NCI-H2081 treated with DMSO at 0.1 percent for 48 hours (cell line): ENCODE measurements at places on chromosomes 16 and 17.

- no peak for DNase-seq
These were observed 70.3 kb downstream of the YPEL2 start for GRCh38 chr17:59401725-59402124.

DNA sequence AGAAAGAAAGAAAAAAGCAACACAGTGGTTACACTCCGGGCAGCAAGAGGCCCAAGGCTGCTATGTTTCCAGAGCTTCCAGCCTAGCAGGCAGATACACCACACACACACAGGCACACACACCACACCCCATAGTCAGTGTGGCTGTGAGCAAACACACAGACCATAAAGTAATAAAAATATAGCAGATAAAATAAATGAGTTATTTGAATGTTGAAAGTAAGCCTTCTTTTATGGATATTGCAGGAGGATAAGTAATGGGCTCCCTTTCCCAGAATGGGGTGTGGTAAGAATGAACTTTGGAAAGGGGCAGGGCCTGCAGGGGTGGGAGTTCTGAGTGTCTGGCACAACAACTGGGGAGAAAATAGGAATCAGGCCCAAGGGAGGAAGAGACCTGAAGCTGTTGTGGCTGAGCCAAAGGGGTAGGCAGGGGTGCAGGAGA is 4.8 kb upstream of the CDK5RAP3 start:
- no peak for DNase-seq

DNA sequence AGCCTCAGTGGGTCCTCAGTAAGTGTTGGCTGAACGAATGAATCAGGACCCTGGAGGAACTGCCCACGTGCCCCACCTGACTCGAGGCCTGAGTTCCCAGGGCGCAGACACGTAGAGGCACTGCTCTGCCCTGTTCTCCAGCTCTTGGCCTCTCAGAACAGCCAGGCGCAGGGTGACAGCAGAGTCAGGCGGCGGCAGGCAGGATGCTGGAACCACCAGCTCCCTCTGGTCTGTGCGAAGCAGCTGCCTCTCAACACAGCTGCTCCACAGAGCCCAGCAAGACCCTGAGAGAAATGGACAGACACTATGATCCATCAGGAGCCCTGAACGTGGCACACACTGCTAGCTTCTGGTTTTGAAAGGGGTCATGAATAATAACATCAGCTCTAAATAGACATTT is 53.1 kb upstream of the BCO1 start:
- no peak for DNase-seq

- DNase-seq, result no peak
These were observed 2.1 kb upstream of the CHMP6 start for GRCh38 chr17:80989586-80989913.

DNA sequence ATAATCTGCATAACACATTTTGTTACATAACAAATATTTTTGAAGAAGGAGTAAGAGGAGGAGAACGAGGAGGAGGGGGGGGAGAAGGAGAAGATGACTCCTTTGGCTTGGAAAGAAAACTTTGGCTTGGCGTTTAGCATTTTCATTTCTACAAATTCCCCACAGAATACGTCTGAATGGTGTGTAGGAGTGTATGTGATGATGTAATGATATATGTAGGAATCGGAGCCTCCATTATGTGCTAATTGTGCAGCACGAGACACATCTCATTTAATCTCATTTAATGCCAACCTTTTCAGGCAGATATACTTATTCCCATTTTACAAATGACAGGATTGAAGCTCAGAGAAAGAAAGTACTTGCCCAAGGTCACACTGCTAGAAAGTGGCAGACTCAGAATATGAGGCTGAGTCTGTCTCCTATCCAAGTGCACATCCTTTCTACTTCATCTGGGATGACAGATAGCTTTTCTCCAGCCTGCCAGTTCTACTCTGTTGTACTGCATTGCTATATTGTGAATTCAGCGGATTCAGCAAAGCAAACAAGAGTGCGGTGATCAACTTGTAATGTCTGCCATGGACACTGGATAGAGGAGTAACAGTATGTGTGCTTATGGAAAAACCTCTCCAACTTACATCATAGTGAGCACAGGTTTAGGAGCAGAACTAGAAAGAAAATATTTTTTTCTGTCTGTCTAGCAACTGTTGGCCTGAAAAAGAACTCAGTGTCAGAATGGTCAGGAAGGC is 10.4 kb upstream of the SLC47A2 start:
- DNase-seq, result no peak

- no peak for DNase-seq
These were observed 47.6 kb upstream of the LYRM9 start for GRCh38 chr17:27940503-27941428.

GRCh38 chr17:38867179-38867967 is 2.5 kb upstream of the LASP1 start:
- DNase-seq, result peak; percentile 80

DNA sequence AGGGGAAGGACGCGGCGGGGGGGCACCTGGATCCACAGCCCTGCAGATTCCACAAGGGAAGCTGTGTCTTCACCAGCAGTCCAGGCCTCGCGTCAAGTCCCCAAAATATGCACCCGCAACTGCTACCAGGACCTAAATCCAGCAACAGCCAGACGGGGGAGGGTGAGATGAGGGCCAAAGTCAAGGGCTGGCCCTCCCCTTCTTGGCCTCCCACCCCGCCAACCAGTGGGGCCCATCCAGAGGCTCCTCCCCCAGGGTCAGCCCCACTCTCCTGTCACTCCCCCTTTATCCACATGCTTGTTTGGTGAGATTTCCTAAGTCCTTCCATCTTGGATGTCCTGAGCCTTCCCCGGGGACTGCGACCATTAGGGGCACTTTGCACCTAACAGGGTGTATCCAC is 138.7 kb downstream of the ENGASE start:
- DNase-seq, result no peak

DNA sequence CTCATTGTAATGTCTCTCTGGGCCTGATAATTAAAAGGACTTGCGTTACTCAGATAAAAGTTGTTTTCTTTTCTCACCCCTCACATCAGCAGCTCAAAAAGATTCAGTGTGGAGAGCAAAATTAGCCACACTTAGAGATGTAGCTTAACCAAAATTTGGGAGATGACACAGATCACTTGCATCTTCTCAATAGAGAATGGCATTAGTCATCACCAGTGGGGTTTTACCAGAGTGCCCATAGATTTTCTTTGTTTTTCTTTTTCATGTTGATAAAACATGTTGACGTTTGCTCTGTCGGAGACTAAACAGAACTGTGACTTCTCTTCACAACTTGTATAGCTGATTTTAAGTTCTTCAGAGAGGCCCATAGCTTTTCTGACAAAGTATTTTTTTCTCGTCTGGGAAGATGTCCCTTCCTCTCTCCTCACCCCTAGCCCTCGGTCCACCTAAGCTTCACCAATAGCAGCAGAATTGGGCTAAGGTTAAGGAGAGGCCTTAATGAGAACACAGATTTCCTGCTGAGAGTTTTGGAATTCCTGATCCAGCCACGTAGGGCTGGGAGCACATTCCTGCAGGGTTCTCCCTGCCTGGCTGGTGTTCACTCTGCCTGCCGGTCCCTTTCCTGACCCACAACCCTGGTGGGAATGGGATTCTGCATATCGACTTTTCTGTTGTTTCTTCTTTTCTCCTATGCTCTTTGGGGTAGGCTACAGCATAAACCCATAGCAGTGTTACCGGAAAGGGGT is 92.6 kb downstream of the CACNG3 start:
- DNase-seq, result no peak

DNA sequence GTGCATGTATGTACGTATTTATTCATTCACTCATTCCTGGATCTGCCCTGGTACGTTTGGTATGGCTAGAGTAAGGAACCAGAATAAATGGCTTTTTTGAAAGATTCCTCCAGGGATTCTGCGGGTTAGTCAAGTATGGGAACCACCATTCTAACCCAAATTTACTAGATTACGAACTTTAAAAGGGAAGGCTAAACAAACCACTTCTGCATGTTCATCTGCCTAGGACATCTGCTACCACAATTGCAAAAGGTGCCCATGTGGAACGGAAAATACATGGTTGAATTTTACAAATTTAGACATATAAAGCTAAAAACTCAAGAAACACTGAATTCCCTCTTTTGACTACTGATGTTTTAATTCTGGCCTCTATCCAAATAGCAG is 22.1 kb downstream of the CYTH1 start:
- DNase-seq, result no peak

- no peak for DNase-seq
These were observed 46.4 kb downstream of the LDHD start for GRCh38 chr16:75070012-75070841.

DNA sequence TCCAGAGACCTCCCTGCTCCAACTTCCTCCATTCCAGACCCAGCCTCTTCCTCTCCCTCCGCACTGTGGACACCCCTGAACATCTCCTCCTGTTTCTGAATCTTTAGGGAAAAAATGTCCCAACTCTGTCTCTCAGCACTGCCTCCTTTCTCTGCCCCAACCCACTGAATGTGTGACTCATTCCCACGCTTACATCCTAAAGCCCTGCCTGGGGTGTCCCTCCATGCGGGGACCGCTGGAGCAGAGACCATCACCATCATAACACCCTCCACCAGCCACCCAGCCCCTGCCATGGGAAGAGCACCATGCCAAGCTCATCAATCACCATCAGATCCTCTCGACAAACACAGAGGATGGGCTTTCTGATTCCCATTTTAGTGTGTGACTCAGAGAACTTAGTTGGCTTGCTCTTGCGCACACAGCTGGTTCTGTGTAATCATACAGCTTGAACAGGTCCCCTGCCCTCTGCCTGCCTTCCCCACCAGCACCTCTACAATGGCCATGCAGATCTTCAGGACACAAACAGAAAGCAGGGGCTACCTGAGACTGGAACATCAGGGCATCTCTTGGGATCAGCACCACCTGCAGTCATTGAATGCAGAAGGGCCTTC is 10.7 kb downstream of the RPRML start:
- no peak for DNase-seq

DNA sequence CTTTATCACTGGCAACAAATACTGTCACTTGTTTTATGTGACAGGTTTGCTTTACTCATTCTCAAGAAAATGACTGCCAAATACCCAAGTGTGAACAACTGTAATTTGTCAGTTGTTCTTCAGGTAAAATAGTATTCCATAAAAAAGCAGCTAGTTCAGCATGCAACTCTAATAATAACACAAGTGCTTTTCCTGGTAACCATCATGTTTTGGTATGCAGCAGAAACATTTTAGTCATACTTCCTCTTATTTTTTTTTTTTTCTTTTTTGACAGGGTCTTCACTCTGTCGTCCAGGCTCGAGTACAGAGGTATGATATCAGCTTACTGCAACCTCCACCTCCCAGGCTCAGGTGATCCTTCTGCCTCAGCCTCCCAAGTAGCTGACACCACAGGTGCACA is 4.6 kb downstream of the TERF2 start:
- DNase-seq, result no peak

- no peak for DNase-seq
These were observed 12.2 kb upstream of the RPH3AL start for GRCh38 chr17:364766-365165.

GRCh38 chr16:49580751-49581303 is 207.2 kb downstream of the C16orf78 start:
- no peak for DNase-seq

GRCh38 chr17:7775051-7775450 is 57.5 kb downstream of the DNAH2 start:
- no peak for DNase-seq

DNA sequence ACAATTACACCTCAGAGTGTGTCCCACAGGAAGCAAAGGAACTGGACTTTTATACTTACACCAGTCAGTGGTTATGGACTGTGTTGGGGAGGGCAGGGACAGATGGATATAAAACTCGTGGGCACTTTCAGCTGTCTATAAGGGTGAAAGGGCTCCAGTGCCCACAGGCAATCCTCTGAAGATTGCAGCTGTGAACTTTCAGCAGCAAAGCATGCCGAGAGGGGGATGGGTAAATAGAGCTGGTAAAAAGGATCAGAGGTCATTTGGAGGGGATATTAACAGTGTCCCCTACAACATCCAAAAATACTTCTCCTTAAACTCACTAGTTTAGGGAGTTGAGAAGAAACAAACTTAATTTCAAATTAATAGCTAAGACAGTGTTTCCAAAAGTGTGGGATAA is 13.3 kb upstream of the RFWD3 start:
- DNase-seq, result no peak

DNA sequence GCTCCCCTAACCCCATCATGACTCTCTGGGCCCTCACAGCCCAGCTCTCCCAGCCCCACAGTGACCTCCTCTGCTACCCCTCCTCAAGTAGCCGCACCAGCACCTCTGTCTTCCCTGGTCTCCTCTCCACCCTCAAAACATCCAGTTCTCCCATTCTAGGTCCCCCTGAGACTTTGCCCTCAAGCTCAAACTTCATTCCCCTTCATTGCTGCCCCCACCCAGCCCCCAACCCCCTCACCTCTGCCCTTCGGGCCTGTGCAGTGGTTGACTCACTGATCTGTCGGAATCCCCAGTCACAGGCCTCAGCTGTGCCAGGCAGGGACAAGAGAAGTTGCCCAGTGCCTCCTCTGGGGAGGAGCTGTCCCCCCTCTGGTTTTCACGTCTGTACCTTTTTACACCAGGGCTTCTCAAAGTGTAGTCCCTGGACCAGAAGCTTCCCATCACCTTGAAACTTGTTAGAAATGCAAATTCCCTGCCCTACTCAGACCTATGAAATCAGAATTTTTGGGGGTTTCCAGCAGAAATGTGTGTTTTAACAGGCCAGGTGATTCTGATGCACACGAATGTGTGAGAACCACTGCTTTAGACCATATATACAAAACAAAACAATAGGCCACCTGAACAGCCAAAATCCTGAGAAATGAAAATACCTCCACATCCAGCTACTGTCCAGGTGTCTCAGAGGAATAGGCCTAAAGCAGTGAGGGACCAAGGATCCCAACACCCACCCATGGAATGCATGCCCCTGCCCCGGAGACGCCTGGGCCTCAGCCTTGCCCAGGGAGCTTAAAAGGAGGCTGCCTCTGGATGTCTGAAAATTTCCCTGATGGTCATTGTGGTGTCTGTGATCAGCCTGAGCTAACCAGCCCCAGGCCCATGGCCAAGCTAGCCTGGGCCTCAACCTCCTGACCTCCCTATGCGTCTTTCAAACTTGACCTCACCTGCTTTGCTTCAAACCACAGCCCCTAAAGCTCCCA is 853 bp upstream of the DOK4 start:
- no peak for DNase-seq

DNA sequence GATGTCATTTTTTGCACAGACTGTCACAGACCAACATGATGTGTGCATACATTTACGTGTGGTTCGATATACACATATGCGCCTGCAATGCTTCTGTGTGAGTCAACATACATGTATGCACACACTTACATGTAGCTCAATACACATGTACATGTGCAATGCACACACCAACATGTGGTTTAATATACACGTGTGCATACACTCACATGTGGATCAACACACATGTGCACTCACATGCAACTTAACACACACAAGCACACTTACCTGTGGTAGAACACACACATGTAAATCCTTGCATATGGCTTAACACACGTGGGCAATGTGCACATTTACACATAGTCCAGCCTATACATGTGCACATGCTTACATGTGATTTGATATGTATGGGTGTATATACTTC is 97.5 kb downstream of the CYLD start:
- DNase-seq, result no peak
